ENCODE measurements at places on chromosomes 6 and 20. TPM values are rescaled to one million over a fixed set of nuclear protein-coding genes. Genes with fewer than 3 reads are reported as not detected.

DNA sequence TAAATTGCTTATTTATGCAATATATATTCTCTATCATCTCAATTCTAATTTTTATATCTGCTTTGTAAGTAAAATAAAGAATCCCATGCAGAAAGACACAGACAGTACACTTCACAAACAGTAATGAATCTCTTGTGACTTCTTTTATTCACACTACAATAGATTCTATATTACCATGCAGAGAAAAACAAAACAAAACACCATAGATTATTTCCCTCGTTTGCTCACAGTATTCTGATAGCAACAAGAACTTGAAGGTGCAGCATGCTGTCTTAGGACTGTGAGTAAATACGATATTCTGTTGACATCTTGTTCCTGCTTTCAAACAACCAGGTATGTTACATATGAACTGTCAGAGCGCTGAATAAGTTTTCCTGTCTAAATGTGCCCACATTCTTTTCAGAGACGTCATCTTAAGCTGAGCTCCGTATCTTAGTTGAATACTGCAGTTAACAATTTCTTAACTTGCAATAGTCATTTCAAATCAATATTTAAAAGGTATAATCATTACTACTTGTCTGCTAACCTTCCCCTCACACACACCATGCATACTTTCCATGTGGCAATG, 140.1 kb downstream of the BTBD9 start:
- H3K36me3 ChIP-seq: no peaks in the 10 kb centered on the region
- H3K4me3 ChIP-seq: no peak overlapping the region
- no peak overlapping the region for H3K27ac ChIP-seq

GRCh38 chr6:3022765-3023662, 23.3 kb downstream of the NQO2 start:
- no peak overlapping the region for H3K27ac ChIP-seq
- peak overlapping the region; percentile 23 for H3K4me3 ChIP-seq
- H3K36me3 ChIP-seq: no peaks in the 10 kb centered on the region
- no peaks in the 10 kb centered on the region for H3K4me1 ChIP-seq
- DNase-seq: no peak

DNA sequence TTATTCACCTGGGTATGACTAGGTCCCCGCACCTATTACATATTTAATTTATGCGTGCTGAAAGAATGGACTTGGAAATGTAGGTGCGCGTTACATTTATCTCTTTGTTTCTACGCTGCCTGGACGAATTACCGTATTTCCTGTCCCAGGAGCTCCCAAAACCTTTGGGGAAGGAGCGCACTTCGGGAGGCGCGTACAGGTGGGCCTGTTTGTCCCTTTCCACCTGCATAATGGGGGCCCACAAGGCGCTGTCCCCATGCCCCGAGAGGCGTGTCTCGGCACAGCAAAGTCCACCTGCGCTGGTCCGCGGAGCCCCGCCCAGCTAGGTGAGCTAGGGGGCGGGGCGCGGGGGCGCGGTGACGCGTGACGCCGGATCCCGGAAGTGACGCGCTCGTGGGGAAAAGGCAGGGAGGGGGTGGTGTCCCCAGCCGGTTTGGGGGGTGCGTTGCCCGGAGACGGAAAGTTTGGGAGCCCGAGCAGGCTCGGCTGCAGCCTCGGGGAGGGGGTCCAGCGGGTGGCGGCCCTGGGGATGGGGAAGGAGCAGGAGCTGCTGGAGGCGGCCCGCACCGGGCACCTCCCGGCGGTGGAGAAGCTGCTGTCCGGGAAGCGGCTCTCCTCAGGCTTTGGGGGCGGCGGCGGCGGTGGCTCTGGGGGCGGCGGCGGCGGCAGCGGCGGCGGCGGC, at the start of gene ANKS1A:
Gene ANKS1A (plus strand): TSS at position 382 of the 682 bp plus-strand sequence. CDS start 148 bp downstream, at position 530.
- H3K36me3 ChIP-seq: no peaks in the 10 kb centered on the region
- peak within 1 kb of the TSS; percentile 88 for H3K4me3 ChIP-seq
- peak within 1 kb of the TSS; percentile 75 for H3K27ac ChIP-seq
- H3K4me1 ChIP-seq: peaks cover 5% of the 10 kb centered on the region
- peak; percentile 92 for DNase-seq

DNA sequence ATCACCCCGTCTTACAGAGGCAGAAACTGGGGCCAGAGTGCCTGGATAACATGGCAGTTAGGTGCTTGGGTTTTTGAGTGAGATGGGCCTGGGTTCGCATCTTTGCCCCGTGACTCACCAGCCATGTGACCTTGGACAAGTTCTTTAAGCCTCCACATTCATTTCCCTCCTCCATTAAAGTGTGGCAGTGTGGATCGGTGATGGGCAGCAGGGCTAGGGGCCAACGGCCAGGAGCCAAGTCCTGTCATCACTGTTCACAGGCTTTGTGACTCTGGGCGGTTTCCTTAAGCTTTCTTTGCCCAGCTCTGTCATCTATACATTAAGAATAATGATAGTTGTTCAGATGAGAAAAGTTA, 85.5 kb upstream of the PMEPA1 start:
- H3K27ac ChIP-seq: no peak overlapping the region
- H3K4me3 ChIP-seq: no peak overlapping the region
- no peaks in the 10 kb centered on the region for H3K36me3 ChIP-seq
- DNase-seq: no peak

- H3K27me3 ChIP-seq: no peaks in the 10 kb centered on the region
- no peak for DNase-seq
- H3K4me1 ChIP-seq: no peaks in the 10 kb centered on the region
Observed at GRCh38 chr6:133873538-133873937, 15.4 kb upstream of the TCF21 start.

SNAP91 gene
- polyA plus RNA-seq: 1.3 TPM

DNA sequence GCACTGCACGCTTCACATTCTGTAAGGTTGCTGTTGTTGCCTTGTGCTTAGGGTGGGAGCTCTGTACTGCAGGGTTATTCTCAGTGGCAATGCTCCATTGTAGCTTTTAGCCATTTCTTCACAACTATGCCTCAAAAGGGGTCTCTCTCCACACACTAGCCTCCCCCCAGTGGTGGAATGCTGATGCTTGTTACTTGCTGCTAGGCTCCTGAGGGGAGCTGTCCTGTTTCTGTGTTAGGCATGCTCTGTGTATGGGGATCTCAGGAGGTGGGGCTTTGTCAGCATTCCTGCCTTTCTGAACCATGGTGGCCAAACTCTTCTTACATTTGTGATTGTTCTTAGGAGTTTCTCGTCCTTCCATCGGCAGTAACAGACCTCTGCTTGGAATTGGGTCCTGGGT, 18.8 kb downstream of the TMEM170B start:
- no peaks in the 10 kb centered on the region for H3K36me3 ChIP-seq
- no peaks in the 10 kb centered on the region for H3K4me1 ChIP-seq
- DNase-seq: no peak

- H3K4me1 ChIP-seq: no peaks in the 10 kb centered on the region
- DNase-seq: peak; percentile 74
- no peaks in the 10 kb centered on the region for H3K36me3 ChIP-seq
- no peak overlapping the region for H3K4me3 ChIP-seq
- H3K27ac ChIP-seq: no peak overlapping the region
Observed at GRCh38 chr20:36439040-36439730, 102.1 kb upstream of the MYL9 start.

DNA sequence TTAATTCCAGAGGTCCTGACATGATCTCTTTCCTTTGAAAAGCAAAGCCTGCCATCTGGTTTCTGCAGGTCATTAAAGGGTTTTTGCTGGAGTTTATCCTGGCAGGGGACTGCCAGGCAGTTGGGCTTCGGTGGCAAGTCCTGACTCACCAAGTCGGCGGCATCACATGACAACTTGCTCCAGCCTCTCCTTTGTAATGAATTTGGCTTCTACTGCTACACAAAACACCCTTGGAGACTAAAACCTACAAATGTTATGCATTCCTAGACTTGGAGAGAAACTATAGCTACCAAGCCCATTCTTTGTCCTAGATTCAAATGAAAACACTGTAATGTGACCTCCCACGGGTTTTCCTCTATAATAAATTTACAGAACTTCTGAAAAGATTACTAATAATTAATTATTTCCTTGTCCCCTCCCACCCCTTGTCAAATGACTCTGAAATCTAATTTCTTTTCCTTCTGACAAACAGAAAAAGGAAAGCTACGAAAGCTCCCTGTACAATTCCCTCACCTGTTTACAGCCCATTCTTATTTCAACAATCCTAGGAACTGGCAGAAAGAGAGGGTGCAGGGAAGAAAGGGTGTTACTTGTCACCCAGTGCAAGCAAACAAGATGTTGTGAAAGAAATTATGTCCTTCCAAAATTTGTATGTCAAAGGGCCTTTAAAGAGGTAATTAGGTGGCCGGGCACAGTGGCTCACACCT, 62.9 kb downstream of the QRSL1 start:
- H3K4me3 ChIP-seq: no peak overlapping the region
- no peak for DNase-seq
- no peaks in the 10 kb centered on the region for H3K36me3 ChIP-seq
- no peaks in the 10 kb centered on the region for H3K4me1 ChIP-seq

DNA sequence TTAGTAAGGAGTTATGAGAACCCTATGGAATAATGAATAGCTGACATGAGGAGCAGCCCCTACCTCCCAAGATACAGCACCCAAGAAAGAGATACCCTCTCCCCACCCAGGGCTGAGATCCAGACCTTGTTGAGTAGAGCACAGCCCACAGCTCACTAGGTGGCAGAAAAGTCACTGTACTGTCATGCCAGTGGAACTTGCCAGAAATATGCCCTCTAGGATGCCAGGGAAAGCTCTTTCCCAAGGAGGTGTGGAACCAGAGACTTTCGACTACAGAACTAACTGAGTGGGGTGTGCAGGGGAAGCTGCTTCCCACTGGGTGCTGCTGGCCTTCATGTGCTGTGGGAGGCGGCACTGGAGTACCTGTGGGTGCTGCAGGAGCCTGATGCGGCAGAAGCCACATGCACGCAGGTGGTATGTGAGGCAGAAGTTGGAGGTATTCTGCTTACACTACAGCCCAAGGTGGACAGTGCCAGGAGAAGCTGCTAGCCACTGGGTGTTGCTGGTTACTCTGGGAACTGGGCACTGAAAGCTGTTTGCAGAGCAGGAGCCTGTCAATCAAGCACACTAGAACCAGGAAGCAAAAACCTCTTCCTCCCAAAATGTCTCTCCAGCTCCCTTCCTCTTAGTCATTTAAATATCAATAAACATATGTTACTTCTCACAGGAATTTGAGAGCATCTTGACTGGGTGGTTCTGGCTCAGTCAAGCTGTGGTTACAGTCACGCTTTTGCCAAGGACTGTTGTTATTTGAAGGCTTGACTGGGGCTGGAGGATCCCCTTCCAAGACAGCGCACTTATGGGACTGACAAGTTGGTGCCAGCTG, 17.8 kb downstream of the ARMC12 start:
- H3K27me3 ChIP-seq: no peaks in the 10 kb centered on the region
- DNase-seq: no peak
- no peaks in the 10 kb centered on the region for H3K4me1 ChIP-seq
- H3K36me3 ChIP-seq: no peaks in the 10 kb centered on the region

CPNE5 gene
- polyA plus RNA-seq: 5.3 TPM

FITM2 gene
- polyA plus RNA-seq: 3.6 TPM

DNA sequence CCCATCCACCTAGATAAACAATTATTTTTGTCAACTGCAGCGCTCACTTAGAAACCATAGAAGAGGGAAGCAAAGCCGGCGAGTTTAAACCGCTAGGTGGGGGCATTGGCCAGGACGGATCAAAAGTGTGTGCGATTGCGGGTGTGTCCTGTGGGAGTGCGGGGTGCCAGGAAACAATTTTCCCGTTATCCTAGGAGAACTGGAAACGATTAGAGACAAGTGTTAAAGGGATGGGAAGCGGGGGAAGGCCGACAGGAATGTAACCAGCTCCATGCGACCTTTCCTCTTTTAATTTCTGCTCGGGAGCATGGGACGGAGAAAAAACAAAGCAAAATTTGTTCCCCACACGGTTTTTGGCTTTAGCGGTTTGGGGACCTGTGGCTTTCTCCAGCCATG, 2.8 kb upstream of the HTR1B start:
- no peaks in the 10 kb centered on the region for H3K4me1 ChIP-seq
- no peaks in the 10 kb centered on the region for H3K27me3 ChIP-seq
- peak overlapping the region; percentile 36 for H3K4me3 ChIP-seq
- no peaks in the 10 kb centered on the region for H3K36me3 ChIP-seq
- H3K27ac ChIP-seq: no peak overlapping the region

DNA sequence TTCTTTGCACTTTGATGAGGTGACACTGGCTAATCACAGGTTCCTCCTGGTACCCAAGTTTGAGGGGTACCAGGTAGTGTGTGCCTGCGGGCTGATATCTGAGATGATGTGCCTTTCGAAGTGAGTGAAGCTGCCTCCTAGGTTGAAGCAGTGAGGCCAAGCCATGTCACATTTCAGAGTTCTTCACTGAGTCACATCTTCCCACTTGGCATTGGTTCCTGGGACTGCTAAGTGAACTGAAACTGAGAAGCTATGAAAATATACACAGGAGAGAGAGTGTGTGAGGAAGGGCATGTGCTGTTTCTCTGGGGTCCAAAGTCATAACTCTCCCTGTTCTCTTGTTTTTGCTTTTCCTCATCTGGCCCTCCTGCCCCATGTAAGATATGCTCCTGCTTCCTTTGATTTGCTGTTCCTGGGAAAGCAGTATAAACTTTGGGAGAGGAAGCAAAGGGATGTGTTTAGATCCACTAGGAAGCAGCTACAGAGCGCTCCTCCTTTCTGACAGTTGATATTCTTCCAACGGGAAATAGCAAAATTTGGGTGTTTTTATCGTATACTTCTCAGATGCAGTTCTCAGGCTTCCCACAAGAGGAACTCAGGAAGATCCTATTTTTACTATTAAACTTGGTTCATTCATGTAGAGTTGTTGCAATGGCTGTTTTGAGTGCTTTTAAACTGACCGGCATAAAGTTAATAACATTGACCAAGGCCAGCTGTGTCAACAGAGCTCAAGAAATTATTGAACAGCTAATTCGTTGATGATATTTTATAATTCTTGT, 153.7 kb downstream of the MOXD1 start:
- no peak overlapping the region for H3K4me3 ChIP-seq
- H3K27me3 ChIP-seq: no peaks in the 10 kb centered on the region
- peaks cover 3% of the 10 kb centered on the region for H3K4me1 ChIP-seq
- no peak for DNase-seq

SIRPB1 gene
- polyA plus RNA-seq: 0.87 TPM

OTOR gene
- not detected for polyA plus RNA-seq

RIPOR3 gene
- polyA plus RNA-seq: 1.7 TPM

ARFGEF3 gene
- 0.27 TPM for polyA plus RNA-seq

C6orf132 gene
- 3.0 TPM for polyA plus RNA-seq

GRCh38 chr6:5180636-5181035, 80.1 kb downstream of the LYRM4 start:
- DNase-seq: no peak
- no peaks in the 10 kb centered on the region for H3K36me3 ChIP-seq
- H3K27me3 ChIP-seq: no peaks in the 10 kb centered on the region
- no peak overlapping the region for H3K4me3 ChIP-seq
- H3K27ac ChIP-seq: no peak overlapping the region

- H3K27ac ChIP-seq: no peak overlapping the region
- no peak overlapping the region for H3K4me3 ChIP-seq
- DNase-seq: no peak
Observed at GRCh38 chr20:13671916-13672378, 33.2 kb upstream of the TASP1 start.

GRCh38 chr6:166559211-166559610, 27.3 kb downstream of the RAMACL start:
- H3K4me1 ChIP-seq: peaks cover 7% of the 10 kb centered on the region
- H3K27me3 ChIP-seq: no peaks in the 10 kb centered on the region
- no peak for DNase-seq
- H3K36me3 ChIP-seq: no peaks in the 10 kb centered on the region
- no peak overlapping the region for H3K27ac ChIP-seq
- no peak overlapping the region for H3K4me3 ChIP-seq

TSBP1 gene
- not detected for polyA plus RNA-seq

- no peaks in the 10 kb centered on the region for H3K27me3 ChIP-seq
- H3K36me3 ChIP-seq: no peaks in the 10 kb centered on the region
- DNase-seq: no peak
- H3K4me1 ChIP-seq: no peaks in the 10 kb centered on the region
- H3K4me3 ChIP-seq: no peak overlapping the region
- H3K27ac ChIP-seq: no peak overlapping the region
Observed at GRCh38 chr20:12570371-12570770, 438.4 kb upstream of the SPTLC3 start.

LRP11 gene
- polyA plus RNA-seq: 21.8 TPM

CDSN gene
- polyA plus RNA-seq: 0.05 TPM
